ENCODE measurements at places on chromosomes 5 and 9.

DNA sequence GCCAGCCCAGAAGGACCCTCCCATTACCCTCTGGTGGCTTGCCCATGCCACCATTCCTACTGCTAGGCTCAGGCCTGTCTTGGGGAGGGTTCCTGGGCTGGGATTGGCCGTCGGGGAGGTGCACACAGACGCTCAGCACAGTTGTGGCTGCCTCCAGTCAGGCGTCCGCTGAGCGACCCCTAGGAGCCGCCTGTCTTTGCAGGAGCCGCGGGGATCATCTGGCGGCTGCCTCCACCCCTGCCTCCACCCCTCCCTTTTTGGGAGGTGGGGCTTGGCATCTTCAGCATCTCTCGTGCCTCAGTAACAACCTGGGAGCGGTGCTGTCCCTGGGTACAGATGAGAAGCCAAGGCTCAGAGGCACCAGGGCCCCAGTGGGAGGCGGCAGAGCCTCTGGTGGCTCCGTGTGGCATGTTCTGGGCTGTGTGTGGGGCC is 39.6 kb downstream of the RXRA start:
- DNase-seq, result no peak

- DNase-seq, result no peak
These were observed 56.2 kb downstream of the UBE2QL1 start for GRCh38 chr5:6504677-6505415.

- no peak for DNase-seq
These were observed 14.6 kb downstream of the GOLPH3 start for GRCh38 chr5:32159328-32160072.

- no peak for DNase-seq
These were observed 401.9 kb upstream of the IRX2 start for GRCh38 chr5:3153226-3153858.

GRCh38 chr5:68928617-68929302 is 165.1 kb upstream of the SLC30A5 start:
- DNase-seq, result no peak

DNA sequence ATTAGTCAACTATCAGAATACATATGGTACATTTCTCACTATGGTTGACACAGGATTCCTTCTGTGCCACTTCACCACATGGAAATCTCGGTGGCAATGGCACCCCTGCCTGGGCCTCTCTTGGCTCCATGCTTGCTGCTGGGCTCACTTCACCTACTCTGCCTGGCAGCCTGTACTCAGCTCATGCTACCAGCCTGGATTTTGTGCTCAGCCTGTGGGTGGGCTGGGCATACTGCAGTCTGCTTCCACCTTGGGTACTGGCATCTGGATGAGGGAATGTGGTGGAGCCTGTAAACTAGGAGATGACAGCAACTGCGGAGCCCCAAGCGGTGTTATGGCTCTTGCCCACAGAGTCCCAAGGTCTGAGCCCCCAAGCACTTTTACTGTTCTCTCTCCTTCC is 604.1 kb downstream of the MTRR start:
- no peak for DNase-seq

DNA sequence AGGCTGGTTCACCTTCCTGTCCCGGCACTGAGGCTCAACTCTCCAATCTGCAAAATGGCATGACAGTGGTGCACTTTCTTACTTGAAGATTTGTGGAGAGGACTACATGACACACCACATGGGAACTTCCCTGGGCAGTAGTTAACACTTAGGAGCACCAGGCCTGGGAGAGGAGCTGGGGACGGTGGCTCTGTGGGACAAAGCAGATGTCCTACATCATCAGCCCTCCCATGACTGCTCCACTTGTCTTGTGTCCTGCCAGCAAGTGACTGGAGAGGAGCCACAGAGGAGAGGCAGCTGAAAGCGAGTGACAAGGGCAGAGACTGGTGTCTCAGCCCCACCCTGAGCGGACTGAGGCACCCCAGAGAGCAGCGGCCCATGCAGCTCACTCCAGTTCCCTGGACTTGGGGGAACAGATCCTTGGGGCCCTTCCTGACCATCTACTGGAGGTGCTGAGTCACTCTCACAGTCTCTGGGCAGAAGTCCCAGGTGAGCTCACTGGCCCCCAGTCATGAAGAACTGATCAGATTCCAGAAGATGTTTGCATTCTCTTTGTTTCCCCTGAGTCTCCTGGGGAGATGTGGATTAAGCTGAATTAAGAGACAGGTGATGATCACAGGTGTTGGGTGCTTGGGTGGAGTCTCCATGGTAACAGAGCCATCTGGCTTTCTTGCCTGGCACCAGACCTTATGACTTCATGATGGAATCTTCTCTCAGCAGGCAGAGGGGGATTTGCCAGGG is 13.2 kb upstream of the SLC25A48 start:
- no peak for DNase-seq

DNA sequence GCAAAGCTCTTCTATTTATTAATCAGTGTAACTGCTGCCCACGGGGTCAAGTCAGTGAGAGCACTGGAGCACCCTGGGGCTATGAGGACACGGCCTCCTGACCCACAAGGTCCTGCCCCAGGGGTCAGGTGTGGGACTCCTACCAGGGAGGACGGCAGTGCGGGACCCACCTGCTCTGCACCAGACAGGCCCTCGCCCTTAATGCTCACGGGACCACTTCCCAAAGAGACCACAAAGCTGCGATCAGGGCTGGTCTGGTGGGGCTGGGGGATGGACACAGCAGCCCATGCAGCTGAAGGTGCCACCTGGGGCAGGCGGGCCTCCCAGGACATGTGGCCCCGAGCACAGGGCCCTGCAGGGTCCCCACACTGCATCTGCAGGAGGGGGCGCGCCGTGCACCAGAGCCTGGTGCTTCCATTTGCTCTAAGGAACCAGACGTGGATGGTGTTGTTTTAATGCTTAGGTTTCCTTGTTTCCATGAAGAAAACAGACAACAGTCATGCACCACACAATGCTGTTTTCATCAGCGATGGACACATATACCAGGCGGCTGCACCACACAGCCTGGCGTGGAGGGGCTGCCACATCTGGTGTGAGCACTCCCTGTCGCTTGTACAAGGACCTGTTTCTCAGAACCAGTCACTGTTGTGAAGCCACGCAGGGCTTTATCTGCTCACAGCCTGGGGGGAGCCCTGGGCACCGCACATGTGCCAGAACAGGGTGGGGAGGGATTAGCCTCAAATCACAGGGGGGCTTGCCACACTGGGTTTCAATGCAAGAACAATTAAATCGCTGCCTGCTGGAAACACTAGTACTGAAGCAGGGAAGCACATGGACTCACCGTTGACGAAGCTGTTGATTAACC is 22.6 kb downstream of the CLPTM1L start:
- no peak for DNase-seq

GRCh38 chr5:72485430-72485974 is 21.7 kb downstream of the ZNF366 start:
- no peak for DNase-seq

DNA sequence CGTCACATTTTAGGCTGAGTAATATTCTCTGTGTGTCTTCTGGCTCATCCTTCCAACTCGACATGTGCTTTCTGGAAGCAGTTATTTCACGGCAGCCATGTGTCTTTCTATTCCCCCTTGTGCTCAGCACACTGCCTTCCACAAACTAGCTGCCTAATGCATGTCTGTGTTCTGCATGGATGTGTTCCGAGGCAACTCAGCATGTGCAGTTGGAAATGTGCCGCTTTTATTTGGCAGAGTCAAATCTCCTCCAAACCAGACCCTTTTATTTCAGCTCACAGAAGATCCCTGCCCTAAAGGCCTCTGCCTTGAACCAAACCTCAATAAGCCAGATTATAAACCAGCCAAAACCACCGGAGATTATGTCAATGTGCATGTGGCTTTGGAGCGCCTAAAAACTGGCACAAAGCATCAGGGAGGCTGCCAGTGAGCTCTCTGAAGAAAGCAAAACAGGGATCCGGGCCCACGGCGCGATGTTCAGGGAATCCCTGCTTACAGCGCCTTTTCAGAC is 360.2 kb downstream of the DEPDC1B start:
- no peak for DNase-seq

DNA sequence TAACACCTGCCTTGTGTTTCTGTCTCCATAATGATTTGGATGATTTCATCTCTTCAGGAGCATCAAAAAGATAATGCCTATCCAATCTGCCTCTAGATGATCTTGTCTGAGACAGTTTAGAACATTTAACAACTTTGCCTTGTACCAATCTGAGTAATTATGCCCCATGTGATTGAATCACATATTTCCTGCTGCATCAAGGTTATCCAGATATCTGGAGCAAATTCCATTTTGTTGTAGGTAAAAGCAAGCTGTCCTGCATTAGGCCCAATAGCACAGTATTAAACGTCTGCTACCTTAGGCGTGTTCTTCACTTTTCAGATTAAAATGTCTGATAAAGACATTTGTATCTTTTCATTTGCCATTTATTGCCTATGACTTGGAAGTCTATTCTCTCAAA is 54.1 kb upstream of the MARCHF11 start:
- no peak for DNase-seq

- DNase-seq, result no peak
These were observed 213.4 kb downstream of the PALM2AKAP2 start for GRCh38 chr9:109993250-109993978.

- no peak for DNase-seq
These were observed 1393.3 kb upstream of the WWC1 start for GRCh38 chr5:166898166-166898565.

DNA sequence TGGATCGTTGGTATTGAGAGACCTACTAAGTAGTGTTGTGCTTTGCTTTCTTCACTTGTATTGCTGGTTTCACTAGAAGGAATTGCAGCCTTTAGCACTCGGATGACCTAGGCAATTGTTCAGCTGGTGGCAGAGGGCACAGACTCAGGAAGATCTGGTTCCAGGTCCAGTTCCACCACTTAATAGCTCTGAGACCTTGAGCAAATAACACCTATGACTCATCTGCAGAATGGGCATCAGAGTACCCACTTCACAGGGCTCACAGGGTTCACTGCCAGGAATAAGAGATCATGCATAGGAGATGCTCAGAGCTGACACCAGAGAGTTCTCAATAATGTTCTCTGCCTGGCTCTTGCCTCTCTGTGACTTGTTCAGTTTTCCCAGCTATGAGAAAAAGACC is 133.6 kb downstream of the SIL1 start:
- no peak for DNase-seq

DNA sequence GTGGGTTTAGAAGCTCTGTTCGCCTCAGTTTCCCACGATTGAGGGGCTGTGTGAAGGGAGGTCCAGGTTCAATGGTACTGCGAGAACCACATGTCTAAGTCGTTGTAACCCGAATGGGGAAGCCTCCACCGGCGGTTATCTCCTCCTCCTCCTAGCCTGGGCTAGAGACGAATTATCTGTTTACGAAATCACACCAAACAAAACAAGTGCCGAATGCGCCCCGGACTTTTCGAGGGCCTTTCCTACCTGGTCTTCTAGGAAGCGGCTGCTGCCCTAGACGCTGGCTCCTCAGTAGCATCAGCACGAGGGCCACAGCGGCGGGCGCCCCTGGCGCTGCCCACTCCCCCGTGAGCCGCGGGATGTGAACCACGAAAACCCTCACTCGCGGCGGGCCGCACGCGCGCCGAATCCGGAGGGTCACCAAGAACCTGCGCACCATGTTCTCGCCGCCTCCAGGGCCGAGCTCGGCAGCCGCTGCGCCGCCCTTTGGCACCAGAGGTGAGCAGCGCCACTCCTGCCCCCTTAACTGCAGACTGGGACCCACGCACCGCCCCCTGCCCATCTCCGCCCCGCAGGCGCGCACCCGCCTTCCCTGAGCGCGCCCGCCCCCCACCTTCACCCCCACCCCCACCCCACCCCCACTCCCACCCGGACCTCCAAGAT is at the start of gene CDKN2A:
Gene CDKN2A, minus strand, starts transcription at position 500 of the 663 bp plus-strand sequence.
- no peak for DNase-seq
